Pancreas (tissue), 10 donors: ENCODE measurements at places on chromosomes 12 and 14. TPM values are rescaled to one million over a fixed set of nuclear protein-coding genes. Genes with fewer than 3 reads are reported as not detected.

DNA sequence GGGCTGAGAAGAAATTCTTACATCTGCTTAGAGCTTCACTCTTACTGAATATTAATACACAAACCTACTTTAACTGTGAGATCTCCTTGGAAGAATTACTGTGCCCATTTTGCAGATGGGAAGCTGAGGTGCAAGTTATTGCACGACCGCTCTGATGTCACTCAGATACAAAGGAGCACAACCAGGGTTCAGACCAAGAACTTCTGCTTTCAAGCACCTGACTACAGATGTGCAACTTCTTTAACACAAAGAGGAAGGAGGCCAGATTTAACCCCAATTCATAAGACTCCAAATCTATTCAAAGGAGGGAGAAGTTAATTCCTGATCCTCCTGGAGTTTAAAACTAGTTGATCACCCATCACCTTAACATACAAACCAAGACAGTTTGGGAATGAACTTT lies 232.6 kb downstream of the VRK1 start:
- H3K36me3 ChIP-seq = no peaks in the 10 kb centered on the region
- no peak overlapping the region for H3K4me3 ChIP-seq
- no peak for DNase-seq
- H3K27ac ChIP-seq = no peak overlapping the region

GRCh38 chr12:106345746-106346145 lies 11.8 kb upstream of the POLR3B start:
- H3K27ac ChIP-seq = no peak overlapping the region
- H3K36me3 ChIP-seq = no peaks in the 10 kb centered on the region
- no peak overlapping the region for H3K4me3 ChIP-seq

The SMCO2 gene
- not detected for total RNA-seq

DNA sequence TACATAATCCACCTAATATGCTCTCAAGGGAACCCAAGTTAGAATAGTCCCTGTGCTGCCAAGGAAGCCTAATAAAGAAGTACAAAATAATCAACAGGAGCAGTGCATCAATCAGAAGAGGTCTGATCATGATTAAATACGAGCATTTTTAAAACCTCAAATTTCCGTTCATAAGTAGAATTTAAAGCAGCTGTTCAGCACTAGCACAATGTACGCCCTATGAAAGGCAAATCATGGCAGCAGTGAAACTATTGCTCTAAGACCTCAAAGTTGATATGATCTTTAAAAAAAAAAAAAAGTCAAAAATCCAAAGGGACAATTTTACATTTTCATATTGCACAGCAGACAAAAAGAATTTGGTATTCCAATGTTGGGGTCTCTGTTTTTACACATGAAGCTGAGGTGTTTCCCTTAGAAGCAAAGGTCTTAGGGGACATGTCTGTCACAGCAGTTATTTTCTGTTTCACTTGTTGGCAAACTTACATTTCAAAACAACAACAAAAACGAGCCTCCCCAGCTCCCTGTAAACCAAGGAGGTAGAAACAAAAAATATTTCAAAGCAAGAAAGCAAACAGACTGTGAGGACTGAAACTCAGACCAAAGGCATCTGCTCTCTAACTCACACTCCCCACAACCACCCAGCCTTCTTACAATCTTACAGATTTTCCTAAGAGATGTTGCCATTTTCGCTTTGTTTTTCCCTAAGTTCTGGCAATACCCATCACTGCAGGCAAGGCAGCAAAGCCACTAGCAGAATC lies 28.2 kb downstream of the SOX5 start:
- no peaks in the 10 kb centered on the region for H3K36me3 ChIP-seq
- H3K4me1 ChIP-seq = no peaks in the 10 kb centered on the region
- H3K27me3 ChIP-seq = no peaks in the 10 kb centered on the region
- DNase-seq = no peak
- no peak overlapping the region for H3K4me3 ChIP-seq

GRCh38 chr12:2395354-2395977 lies 342.7 kb downstream of the CACNA1C start:
- DNase-seq = no peak
- no peaks in the 10 kb centered on the region for H3K4me1 ChIP-seq
- H3K27ac ChIP-seq = no peak overlapping the region
- no peaks in the 10 kb centered on the region for H3K36me3 ChIP-seq
- no peaks in the 10 kb centered on the region for H3K27me3 ChIP-seq
- no peak overlapping the region for H3K4me3 ChIP-seq

DNA sequence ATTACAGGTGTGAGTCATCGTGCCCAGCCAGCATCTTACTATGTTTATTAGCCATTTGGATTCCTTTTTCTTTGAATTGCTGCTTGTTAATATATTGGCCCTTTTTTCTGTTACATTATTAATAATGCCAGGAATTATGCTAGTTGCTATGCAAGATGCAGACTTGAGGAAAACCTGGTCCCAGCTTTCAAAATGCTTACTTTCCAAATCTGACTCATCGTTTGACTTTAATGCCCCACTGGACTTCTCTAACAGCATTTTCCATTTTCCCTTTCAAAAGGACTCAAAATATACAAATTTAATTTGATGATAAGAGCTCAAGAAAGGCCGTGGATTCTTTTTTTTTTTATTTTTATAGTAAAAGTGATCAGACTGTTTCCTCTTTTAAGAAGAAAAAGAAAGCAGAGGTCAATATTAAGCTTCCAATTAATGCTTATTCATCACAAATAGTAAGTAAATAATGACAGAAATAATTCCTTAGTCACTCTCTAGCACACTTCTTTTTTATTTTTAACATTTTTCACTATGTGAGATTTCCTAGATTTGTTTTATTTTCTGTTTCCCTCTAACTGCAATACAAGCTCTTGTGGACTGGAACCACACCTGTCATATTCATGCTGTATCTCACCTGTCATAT lies 146.1 kb upstream of the FGD4 start:
- H3K4me3 ChIP-seq = no peak overlapping the region
- no peak overlapping the region for H3K27ac ChIP-seq
- no peaks in the 10 kb centered on the region for H3K27me3 ChIP-seq
- no peak for DNase-seq
- H3K36me3 ChIP-seq = no peaks in the 10 kb centered on the region
- no peaks in the 10 kb centered on the region for H3K4me1 ChIP-seq

DNA sequence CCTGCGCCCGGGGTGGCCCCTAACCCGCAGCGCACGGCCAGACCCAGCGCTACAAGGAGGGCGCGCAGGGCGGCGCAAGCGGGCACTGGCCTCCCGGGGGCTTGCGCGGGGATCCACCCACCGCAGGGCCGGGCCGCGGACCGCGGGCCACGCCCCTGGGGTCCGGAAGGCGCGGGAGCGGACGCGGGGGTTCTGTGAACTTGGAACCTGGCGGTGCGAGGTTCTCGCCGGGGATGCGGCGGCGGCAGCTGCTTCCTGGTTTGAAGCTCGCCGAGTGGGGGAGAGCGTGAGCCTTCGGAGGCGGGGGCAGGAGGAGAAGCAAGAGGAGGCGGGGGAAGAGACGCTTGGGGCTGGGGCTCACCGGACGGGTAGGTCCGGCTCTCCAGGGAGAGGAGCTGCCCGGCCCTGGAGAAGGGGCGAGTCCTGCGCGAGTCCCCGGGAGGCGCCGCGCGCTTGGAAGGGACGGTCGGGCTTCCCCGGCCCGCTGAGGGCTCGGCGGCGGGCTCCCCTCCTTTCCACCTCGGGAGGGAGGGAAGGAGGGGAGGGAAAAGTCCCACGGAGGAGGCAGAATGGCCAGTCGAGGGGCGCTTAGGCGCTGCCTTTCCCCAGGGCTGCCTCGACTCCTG lies at the start of gene PRKCH:
Gene PRKCH, plus strand, starts transcription at position 195 of the 626 bp plus-strand sequence. CDS start 523 bp downstream, outside the sequence.
- peak within 1 kb of the TSS; percentile 65 for H3K27ac ChIP-seq
- H3K4me1 ChIP-seq = no peaks in the 10 kb centered on the region
- peak within 1 kb of the TSS; percentile 66 for H3K4me3 ChIP-seq
- H3K36me3 ChIP-seq = no peaks in the 10 kb centered on the region
- no peaks in the 10 kb centered on the region for H3K27me3 ChIP-seq

- DNase-seq = peak; percentile 88
- no peaks in the 10 kb centered on the region for H3K4me1 ChIP-seq
- H3K27ac ChIP-seq = peak overlapping the region; percentile 20
- no peak overlapping the region for H3K4me3 ChIP-seq
- H3K27me3 ChIP-seq = no peaks in the 10 kb centered on the region
Observed at GRCh38 chr14:94342334-94342934, 19.3 kb upstream of the SERPINA6 start.

DNA sequence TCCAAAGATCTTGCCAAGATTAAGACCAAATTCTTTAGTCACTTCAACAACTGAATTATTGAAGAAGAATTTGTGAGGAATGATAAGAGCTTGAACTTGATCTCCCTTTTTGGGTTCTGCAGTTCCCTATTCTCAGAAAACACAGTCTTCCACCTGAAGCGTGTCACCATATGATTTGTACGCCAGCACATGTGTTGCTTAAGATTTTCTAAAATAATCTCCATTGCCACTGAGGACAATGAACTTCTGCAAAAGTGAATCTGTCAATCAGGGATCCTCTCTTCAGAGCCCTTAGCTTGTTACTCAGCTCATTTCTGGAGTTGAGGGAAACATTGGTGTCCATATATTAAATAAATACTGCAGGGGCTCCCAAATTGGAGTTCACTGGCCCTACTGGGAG lies 4.2 kb upstream of the SPIC start:
- no peaks in the 10 kb centered on the region for H3K4me1 ChIP-seq
- DNase-seq = no peak
- no peaks in the 10 kb centered on the region for H3K27me3 ChIP-seq
- H3K36me3 ChIP-seq = no peaks in the 10 kb centered on the region

GRCh38 chr14:53619691-53620231 lies 336.9 kb downstream of the BMP4 start:
- no peaks in the 10 kb centered on the region for H3K27me3 ChIP-seq
- no peaks in the 10 kb centered on the region for H3K4me1 ChIP-seq
- DNase-seq = no peak

DNA sequence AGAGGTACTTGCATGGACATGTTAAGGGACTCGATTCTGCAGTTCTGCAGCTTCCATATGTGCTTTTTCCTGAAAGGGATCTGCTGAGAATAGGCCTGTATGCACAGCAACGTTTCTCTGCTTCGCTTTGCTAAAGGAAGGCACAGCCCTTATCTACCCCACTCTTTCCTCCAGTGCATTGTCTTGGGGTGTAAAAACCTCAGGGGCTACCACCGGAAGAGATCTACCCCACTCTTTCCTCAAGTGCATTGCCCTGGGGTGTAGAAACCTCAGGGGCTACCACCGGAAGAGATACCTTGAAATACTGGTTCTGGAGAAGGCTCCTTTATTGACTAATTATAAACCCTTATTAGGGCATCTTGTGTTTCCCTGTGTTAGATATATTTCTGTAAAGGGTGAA lies 52.9 kb downstream of the SEL1L start:
- H3K36me3 ChIP-seq = peaks cover 86% of the 10 kb centered on the region
- no peak overlapping the region for H3K4me3 ChIP-seq
- peaks cover 17% of the 10 kb centered on the region for H3K4me1 ChIP-seq
- H3K27ac ChIP-seq = no peak overlapping the region
- H3K27me3 ChIP-seq = no peaks in the 10 kb centered on the region

The RTL1 gene
- not detected for total RNA-seq

The VAMP1 gene
- total RNA-seq = 2.0 TPM

The SLC25A21 gene
- total RNA-seq = 0.37 TPM

The POTEG gene
- total RNA-seq = not detected

- H3K4me3 ChIP-seq = no peak overlapping the region
- H3K36me3 ChIP-seq = no peaks in the 10 kb centered on the region
- no peak overlapping the region for H3K27ac ChIP-seq
- H3K4me1 ChIP-seq = no peaks in the 10 kb centered on the region
- H3K27me3 ChIP-seq = no peaks in the 10 kb centered on the region
Observed at GRCh38 chr12:109641422-109641821, 67.8 kb downstream of the MVK start.

GRCh38 chr14:51285120-51285519 lies 45.1 kb downstream of the TMX1 start:
- no peak overlapping the region for H3K27ac ChIP-seq
- H3K36me3 ChIP-seq = no peaks in the 10 kb centered on the region
- no peaks in the 10 kb centered on the region for H3K27me3 ChIP-seq
- no peak for DNase-seq
- H3K4me1 ChIP-seq = no peaks in the 10 kb centered on the region

DNA sequence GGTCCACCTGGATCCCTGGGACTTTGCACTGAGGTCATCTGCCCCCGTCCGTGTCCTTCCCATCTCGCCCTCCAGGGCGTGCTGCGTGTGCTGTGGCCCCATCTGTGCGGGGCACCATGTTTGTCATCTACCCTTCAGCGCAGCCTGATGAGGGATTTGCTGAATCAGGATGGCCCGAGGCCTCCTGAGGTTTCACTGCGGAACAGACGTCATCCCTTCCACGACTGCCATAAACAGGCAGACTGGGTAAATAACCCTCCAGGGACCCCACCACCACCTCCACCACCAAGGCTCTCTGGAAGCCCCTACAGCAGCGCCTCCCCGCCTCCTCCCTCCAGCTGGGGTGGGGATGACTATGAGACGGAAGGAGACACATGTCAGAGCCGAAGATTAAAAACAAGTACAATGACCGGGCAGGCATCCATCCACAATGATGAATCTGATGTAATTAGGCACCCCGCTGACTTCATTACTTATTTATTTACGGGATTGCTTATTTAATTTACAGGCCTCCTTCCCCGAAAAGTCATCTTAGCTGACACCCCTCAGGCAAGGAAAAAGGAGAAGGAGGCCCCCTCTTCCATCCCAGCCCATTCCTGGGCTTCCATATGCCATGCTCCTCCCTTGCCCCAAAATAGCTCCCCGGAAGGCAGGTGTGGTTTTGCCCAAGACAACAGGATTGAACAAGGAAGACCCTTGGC lies 39.4 kb downstream of the NCOR2 start:
- H3K36me3 ChIP-seq = no peaks in the 10 kb centered on the region
- no peaks in the 10 kb centered on the region for H3K4me1 ChIP-seq
- no peaks in the 10 kb centered on the region for H3K27me3 ChIP-seq
- no peak overlapping the region for H3K27ac ChIP-seq
- no peak for DNase-seq
- H3K4me3 ChIP-seq = no peak overlapping the region

DNA sequence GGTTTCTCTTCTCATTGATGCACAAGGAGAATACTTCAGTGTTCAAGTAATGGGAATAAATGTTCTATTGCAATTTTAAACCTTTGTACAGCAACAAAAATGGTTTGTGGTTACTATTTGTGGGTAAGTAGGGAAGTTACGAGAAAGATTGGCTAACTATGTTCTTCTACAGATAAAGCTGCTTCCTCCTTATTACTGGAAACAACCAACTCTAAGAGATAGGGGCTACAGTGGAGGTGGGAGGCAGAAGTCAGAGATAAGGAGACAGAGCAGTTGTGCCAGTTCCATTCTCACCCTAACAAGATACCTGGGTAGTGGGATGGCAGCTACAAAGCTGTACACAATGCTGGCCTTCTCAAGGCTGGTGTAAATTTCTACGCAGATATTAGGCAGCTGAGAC lies 16.2 kb downstream of the NOXRED1 start:
- H3K4me1 ChIP-seq = no peaks in the 10 kb centered on the region
- no peaks in the 10 kb centered on the region for H3K27me3 ChIP-seq
- H3K36me3 ChIP-seq = no peaks in the 10 kb centered on the region
- no peak overlapping the region for H3K4me3 ChIP-seq
- no peak for DNase-seq
- H3K27ac ChIP-seq = no peak overlapping the region

The LEMD3 gene
- total RNA-seq = 13.4 TPM

The ALDH1L2 gene
- total RNA-seq = 33.0 TPM

The SOAT2 gene
- total RNA-seq = not detected

The CLEC2B gene
- total RNA-seq = 1.2 TPM
